ENCODE measurements at places on chromosomes 11 and 22.

GRCh38 chr11:33214187-33214586, 43.0 kb upstream of the HIPK3 start:
- H3K27ac ChIP-seq: no peak overlapping the region
- no peak for DNase-seq
- H3K4me1 ChIP-seq: no peaks in the 10 kb centered on the region
- no peaks in the 10 kb centered on the region for H3K36me3 ChIP-seq
- H3K27me3 ChIP-seq: no peaks in the 10 kb centered on the region
- no peak overlapping the region for H3K4me3 ChIP-seq

GRCh38 chr11:75422248-75423231, 10.5 kb downstream of the KLHL35 start:
- no peak for DNase-seq
- H3K36me3 ChIP-seq: peaks cover 31% of the 10 kb centered on the region
- H3K4me3 ChIP-seq: no peak overlapping the region
- H3K27me3 ChIP-seq: no peaks in the 10 kb centered on the region

DNA sequence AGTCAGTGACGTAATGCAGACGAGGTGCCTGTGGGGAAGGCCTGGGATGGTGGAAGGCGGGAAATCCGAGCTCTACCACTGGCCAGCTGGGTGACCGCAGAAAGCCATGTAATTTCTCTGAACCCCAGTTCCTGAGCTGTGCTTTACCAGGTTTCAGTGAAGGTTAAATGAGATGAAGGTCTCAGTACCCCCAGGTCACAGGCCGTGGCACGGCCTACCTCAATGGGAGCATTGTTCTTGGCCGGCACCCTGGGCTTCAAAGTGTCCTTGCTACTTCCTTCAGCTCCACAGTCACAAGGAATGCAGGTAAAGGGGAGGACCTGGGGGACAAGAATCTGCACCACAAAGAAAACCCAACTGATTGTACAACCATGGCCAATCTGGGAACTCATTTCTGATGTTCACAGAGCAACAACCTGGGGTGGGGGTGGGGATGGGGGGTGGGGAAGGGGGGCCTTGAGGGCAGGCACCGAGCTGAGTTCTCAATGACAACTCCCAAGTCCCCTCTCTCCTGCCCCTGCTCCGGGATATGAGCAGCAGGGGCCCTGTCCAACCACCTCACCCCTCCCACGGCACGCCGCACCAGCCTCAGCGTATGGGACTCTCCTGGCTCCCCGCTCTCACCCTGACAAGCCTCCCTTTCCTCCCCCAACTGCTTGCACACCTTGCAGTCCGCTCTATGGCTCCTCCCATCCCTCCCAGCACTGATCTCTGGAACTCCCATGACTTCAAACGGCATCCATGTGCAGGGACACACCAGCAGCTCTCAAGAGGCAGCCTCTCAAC, 59.1 kb upstream of the ARFGAP3 start:
- H3K36me3 ChIP-seq: peaks cover 2% of the 10 kb centered on the region
- no peak overlapping the region for H3K27ac ChIP-seq

GRCh38 chr11:3216027-3216525, 2.5 kb downstream of the MRGPRG start:
- no peaks in the 10 kb centered on the region for H3K36me3 ChIP-seq
- no peaks in the 10 kb centered on the region for H3K4me1 ChIP-seq
- H3K27ac ChIP-seq: no peak overlapping the region
- no peaks in the 10 kb centered on the region for H3K27me3 ChIP-seq
- DNase-seq: no peak

GRCh38 chr11:69396051-69396947, 85.2 kb upstream of the LINC01488 start:
- H3K4me3 ChIP-seq: no peak overlapping the region
- no peaks in the 10 kb centered on the region for H3K36me3 ChIP-seq
- H3K4me1 ChIP-seq: no peaks in the 10 kb centered on the region
- no peaks in the 10 kb centered on the region for H3K27me3 ChIP-seq
- DNase-seq: no peak
- H3K27ac ChIP-seq: no peak overlapping the region
